Upper lobe of left lung (tissue), 6 donors: ENCODE measurements at places on chromosomes 1 and 21. TPM values are rescaled to one million over a fixed set of nuclear protein-coding genes. Genes with fewer than 3 reads are reported as not detected.

The CD53 gene
- 181 TPM for total RNA-seq

The C4BPA gene
- total RNA-seq, result 618 TPM

The BATF3 gene
- total RNA-seq, result 2.6 TPM

The HAO2 gene
- total RNA-seq, result 0.30 TPM

The IFI44 gene
- total RNA-seq, result 51.3 TPM

The IGSF3 gene
- 25.8 TPM for total RNA-seq

The PTPN14 gene
- 23.0 TPM for total RNA-seq

The ESRRG gene
- 0.67 TPM for total RNA-seq

The NCDN gene
- total RNA-seq, result 21.9 TPM

The MAB21L3 gene
- 1.2 TPM for total RNA-seq

The ACKR1 gene
- total RNA-seq, result 59.6 TPM

The MNDA gene
- total RNA-seq, result 44.3 TPM

The RGSL1 gene
- not detected for total RNA-seq

DNA sequence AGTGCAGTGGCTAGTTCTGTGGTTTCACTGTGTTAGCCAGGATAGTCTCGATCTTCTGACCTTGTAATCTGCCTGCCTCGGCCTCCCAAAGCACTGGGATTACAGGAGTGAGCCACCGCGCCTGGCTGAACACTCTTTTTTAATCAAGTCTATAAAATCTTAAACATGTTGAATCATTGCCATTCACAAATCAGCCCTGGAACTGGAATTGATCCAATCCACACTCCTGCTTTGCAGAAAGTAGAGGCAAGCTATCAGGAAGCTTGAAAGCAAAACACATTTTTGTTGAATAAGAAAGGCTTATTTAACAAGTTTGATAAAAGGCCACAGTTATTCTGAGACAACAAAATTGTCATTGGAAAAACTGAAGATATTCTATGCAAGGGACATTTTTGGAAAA is 18.3 kb upstream of the EFHD2 start:
- no peak for DNase-seq
- H3K36me3 ChIP-seq, result no peaks in the 10 kb centered on the region

DNA sequence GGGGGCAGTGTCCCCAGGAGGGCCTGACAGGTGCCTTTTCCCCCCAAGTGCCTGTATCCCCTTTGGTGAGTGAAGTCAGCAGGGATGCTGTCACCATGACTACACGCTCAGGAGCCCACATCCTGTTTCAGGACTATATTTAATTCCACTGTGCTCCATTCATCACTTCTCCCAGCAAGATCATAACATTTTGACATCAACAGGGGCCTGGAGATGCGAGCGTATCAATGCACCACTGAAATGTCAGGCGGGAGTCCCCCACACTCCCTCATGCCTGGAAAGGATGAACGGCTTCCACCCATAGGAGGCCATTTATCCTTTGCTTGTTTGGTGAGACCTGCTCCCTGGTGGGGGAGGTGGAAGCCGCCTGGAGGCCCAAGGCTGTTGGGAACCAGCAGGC is 119.1 kb downstream of the PTPRU start:
- DNase-seq, result peak; percentile 11
- H3K4me3 ChIP-seq, result no peak overlapping the region
- H3K27ac ChIP-seq, result no peak overlapping the region
- no peaks in the 10 kb centered on the region for H3K27me3 ChIP-seq
- H3K36me3 ChIP-seq, result no peaks in the 10 kb centered on the region

GRCh38 chr1:33667386-33668282 is 195.2 kb downstream of the ZSCAN20 start:
- no peak overlapping the region for H3K27ac ChIP-seq
- H3K27me3 ChIP-seq, result no peaks in the 10 kb centered on the region
- no peaks in the 10 kb centered on the region for H3K36me3 ChIP-seq

GRCh38 chr1:201570886-201571624 is 32.1 kb downstream of the NAV1 start:
- H3K4me1 ChIP-seq, result peaks cover 41% of the 10 kb centered on the region
- no peak overlapping the region for H3K4me3 ChIP-seq
- no peaks in the 10 kb centered on the region for H3K36me3 ChIP-seq
- H3K27ac ChIP-seq, result peak overlapping the region; percentile 59

- no peak overlapping the region for H3K27ac ChIP-seq
- peaks cover 15% of the 10 kb centered on the region for H3K4me1 ChIP-seq
- no peak overlapping the region for H3K4me3 ChIP-seq
- H3K27me3 ChIP-seq, result no peaks in the 10 kb centered on the region
- H3K36me3 ChIP-seq, result no peaks in the 10 kb centered on the region
Observed at GRCh38 chr1:231385416-231385748, 36.7 kb downstream of the EGLN1 start.

GRCh38 chr1:240598216-240599001 is 13.5 kb downstream of the GREM2 start:
- no peaks in the 10 kb centered on the region for H3K36me3 ChIP-seq
- DNase-seq, result no peak
- H3K4me1 ChIP-seq, result no peaks in the 10 kb centered on the region
- no peaks in the 10 kb centered on the region for H3K27me3 ChIP-seq

DNA sequence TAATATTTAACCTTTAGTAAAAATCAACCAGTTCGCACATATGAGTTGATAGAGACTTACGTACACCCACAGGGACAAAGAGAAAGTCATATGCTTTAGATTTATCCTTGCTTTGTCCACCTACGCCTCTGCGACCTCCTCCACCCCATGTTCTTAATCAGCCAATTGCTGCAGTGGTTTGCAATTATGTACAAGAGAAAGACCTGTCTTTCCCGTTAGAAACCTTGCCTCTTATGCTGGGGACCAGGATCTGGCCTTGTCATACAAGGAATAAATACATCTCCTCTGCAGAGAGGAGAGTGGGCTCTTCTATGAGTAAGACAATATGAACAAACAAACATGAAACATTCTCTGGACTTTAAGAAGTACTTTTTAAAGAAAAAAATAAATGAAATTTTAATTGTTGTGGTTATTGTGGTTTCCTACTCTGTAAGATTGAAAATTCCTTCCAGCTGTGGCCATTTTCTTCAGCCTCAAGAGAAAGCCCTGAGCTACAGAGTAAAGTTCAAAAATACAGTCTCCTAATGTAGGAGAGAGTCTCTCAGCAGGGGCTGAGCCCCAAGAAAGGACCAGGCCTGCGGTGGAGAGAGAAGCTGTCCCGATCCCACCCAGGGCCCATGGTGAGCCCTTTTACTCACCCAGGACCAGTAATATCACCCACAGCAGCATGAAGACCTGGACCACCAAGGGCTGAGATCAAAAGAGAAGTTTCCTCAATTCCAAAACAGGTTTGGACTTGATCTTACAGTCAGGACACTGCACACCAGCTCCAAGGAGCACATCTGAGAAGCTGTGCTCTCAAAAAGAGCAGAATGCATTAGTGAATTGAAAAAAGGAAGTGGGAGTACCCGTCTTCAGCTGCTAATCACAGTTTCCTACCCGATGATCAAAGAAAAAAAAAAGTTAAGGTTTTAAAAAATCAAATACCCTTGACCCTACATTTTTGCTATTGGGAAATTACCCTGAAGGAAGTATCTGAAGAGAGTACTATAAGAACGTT is at the start of gene FCRL5:
FCRL5 (minus strand) TSS at position 822 of the 1,000 bp plus-strand sequence; CDS start at position 669, 153 bp downstream.
- H3K4me1 ChIP-seq, result no peaks in the 10 kb centered on the region
- DNase-seq, result no peak
- no peak within 1 kb of the TSS for H3K4me3 ChIP-seq
- no peaks in the 10 kb centered on the region for H3K36me3 ChIP-seq
- no peaks in the 10 kb centered on the region for H3K27me3 ChIP-seq

- no peaks in the 10 kb centered on the region for H3K4me1 ChIP-seq
- no peak for DNase-seq
- H3K27ac ChIP-seq, result no peak overlapping the region
- no peaks in the 10 kb centered on the region for H3K27me3 ChIP-seq
Observed at GRCh38 chr1:214050513-214051401, 63.0 kb downstream of the PROX1 start.

GRCh38 chr1:101220906-101221305 is 15.9 kb upstream of the S1PR1 start:
- H3K4me1 ChIP-seq, result no peaks in the 10 kb centered on the region
- no peak overlapping the region for H3K4me3 ChIP-seq
- H3K27ac ChIP-seq, result no peak overlapping the region
- no peaks in the 10 kb centered on the region for H3K36me3 ChIP-seq
- no peaks in the 10 kb centered on the region for H3K27me3 ChIP-seq

DNA sequence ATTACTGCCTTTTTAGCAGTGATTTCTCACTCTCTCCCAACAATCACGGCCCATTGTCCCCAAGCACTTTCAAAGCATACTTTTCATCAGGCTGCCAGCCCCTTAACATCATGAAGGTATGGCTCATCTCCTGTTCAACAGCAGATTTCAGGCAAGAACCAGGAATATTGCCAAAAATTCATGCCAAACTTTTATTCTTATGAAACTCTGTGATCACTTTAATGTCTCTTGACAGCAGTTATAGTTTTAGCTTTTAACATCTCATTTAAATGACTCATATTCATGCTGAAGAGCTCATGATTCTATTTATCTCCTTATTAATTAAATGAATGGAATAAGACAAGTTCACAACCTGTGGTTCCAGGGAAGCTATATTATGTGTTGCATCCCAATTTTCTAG is 235.1 kb downstream of the GRIK1 start:
- H3K36me3 ChIP-seq, result no peaks in the 10 kb centered on the region
- H3K27ac ChIP-seq, result no peak overlapping the region
- H3K4me3 ChIP-seq, result no peak overlapping the region

GRCh38 chr1:226425431-226426031 is 17.6 kb upstream of the PARP1 start:
- H3K36me3 ChIP-seq, result no peaks in the 10 kb centered on the region
- H3K4me1 ChIP-seq, result peaks cover 5% of the 10 kb centered on the region
- no peak overlapping the region for H3K27ac ChIP-seq

DNA sequence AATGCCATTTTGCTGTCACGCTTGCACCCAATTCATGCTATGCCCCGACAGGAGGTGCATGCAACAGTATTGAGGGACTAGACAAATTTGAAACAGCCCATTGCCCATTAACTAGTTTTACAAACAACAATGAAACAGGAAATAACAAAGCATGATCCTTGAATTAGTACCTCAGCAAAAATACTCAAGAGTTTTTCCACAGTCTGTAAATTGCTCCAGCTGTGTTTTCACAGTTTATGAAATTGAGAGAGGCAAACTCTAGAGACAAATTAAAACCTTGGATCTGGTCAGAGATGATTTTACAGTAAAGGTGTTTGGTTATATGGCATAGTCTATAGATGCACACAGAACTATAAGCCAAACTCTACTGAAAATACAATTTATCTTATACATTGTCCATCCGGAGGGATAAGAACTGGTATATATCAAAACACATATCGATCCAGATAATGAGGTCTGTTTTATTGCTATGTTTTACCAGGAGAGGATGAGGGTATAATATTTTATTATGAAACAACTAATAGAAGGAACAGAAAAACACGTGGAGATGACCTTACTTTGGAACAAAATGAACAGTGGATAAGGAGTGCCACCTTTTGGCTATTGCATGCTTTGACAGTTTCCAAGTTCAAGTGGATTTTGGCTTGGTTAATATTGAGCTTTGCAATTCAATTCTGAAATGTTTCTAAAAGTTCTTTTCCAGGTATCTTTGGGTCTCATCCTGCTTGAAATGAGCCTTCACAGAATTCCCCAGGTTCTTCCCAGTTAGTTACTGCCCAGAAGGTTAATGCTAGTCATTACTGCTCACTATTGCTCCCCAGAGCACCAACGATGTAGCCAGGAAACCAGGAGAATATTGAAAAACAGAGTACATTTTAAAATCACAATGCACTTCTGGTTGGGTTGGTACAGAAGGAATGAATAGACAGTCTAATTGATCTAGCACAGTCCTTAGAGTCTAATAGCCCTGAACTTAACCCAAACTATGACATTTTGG is 45.7 kb downstream of the ZC3H11B start:
- no peak overlapping the region for H3K27ac ChIP-seq
- no peaks in the 10 kb centered on the region for H3K27me3 ChIP-seq
- no peak for DNase-seq
- H3K4me1 ChIP-seq, result no peaks in the 10 kb centered on the region
- H3K4me3 ChIP-seq, result no peak overlapping the region
- no peaks in the 10 kb centered on the region for H3K36me3 ChIP-seq

- H3K4me1 ChIP-seq, result no peaks in the 10 kb centered on the region
- H3K36me3 ChIP-seq, result peaks cover 10% of the 10 kb centered on the region
- no peak overlapping the region for H3K4me3 ChIP-seq
Observed at GRCh38 chr1:90012300-90012699, 17.4 kb downstream of the ZNF326 start.

GRCh38 chr1:60133000-60133673 is 59.6 kb upstream of the C1orf87 start:
- no peaks in the 10 kb centered on the region for H3K36me3 ChIP-seq
- H3K27ac ChIP-seq, result no peak overlapping the region
- no peak overlapping the region for H3K4me3 ChIP-seq
- no peak for DNase-seq
- peaks cover 4% of the 10 kb centered on the region for H3K4me1 ChIP-seq
- H3K27me3 ChIP-seq, result no peaks in the 10 kb centered on the region

DNA sequence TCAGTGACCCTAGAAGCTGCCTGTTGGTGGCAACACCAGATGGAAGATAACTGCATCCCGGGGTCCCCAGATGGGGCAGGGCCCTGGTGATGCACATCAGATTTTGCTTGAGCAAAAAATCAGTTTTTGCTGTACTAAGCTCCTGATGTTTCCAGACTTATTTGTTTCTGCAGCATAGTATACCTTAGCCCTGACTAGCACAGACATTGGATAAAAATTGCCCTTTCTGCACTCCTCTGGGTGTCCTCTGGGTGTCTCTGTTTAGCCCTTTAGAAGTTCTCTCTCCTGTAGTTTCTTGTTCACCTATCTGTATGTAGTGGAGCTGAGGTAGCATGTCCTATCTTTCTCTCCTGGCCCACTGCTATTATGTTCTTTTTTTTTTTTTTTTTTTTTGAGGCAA is 30.3 kb upstream of the PLA2G2C start:
- H3K27me3 ChIP-seq, result no peaks in the 10 kb centered on the region
- H3K27ac ChIP-seq, result no peak overlapping the region
- H3K4me3 ChIP-seq, result no peak overlapping the region

DNA sequence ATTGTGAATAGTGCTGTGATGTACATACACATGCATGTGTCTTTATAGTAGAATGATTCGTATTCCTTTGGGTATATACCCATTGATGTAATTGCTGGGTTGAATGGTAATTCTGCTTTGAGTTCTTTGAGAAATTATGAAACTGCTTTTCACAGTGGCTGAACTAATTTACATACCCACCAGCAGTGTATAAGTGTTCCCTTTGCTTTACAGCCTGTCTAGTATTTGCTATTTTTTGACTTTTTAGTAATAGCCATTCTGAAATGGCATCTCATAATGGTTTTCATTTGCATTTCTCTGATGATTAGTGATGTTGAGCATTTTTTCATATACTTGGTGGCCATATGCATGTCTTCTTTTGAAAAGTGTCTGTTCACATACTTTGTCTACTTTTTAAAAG is 54.5 kb upstream of the FAM78B start:
- no peaks in the 10 kb centered on the region for H3K27me3 ChIP-seq
- H3K36me3 ChIP-seq, result no peaks in the 10 kb centered on the region
- no peak overlapping the region for H3K4me3 ChIP-seq
- H3K4me1 ChIP-seq, result no peaks in the 10 kb centered on the region
- DNase-seq, result no peak

DNA sequence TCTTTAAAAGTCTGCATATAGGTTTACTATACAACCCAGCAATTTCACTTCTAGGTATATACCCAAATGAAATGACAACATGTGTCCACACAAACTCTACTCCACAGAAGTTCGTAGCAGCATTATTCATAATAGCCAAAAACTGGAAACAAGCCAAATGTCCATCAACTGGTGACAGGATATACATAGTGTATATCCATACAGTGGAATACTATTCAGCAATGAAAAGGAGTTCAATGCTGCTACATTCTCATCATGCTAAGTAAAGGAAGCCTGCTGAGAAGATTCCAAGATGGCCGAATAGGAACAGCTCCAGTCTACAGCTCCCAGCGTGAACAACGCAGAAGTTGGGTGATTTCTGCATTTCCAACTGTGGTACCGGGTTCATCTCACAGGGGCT is 200.6 kb downstream of the PATJ start:
- no peaks in the 10 kb centered on the region for H3K4me1 ChIP-seq
- H3K27me3 ChIP-seq, result no peaks in the 10 kb centered on the region
- DNase-seq, result no peak
